ENCODE measurements at places on chromosomes 2 and 18.

GRCh38 chr2:219327719-219328118, 4.8 kb downstream of the RESP18 start:
- no peak for DNase-seq

- DNase-seq: no peak
Observed at GRCh38 chr2:148614014-148614321, 30.6 kb upstream of the EPC2 start.

GRCh38 chr2:151478011-151478410, 68.3 kb downstream of the RIF1 start:
- no peak for DNase-seq

DNA sequence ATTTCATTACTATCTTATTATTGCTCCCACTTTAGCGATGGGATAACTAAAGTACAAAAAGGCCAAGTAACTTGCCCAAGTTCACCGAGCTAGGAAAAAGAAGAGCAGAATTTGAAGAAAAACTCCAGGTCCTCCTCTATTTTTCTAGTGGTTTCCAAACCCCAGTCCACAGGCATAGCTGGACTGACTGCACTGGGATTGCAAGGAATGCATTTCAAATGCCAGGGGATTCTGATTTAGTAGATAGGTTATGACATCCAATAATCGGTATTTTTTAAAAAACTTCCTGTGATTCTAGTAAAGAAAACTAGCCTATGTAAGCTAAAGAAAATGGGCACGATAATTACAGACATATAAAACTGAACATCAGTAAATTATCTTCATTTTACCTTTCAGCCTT, 62.7 kb upstream of the GALNT5 start:
- DNase-seq: no peak

- no peak for DNase-seq
Observed at GRCh38 chr18:50696436-50696835, 123.4 kb downstream of the MRO start.

DNA sequence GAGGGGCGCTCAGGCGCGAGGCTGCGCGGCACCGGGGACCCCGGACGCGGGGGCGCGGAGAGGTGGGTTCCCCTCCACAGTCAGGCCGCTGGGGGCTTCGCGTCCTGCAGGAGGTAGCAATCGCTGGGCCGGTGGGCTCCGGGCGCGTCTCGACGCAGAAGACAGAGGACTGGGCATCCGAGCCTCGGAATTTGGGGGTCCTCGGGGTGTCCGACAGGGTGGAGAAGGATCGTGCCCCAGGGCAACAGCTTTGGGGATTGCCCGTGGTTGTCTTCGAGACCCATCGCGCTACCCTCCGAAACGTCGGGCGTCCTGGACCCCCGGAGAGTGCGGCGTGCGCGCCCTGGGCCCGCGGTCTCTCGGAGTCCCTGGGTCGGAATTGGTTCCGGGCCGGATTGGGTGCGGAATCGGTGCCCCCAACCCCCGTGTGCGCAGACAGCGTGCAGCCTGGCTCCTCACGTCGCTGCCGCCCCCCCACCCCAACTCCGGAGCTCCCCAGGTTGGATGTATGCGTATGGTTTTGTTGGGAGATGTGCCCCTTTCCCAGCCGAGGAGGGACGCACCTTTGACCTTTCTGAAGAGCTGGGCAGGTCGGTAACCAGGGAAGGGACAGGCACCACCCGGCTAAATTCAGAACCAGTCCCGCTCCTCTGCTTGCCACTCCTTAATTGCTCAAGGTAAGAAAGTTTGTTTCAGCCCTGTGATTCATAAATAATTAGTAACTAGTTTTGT, 750 bp downstream of the NPAS2 start:
- DNase-seq: peak; percentile 21

- no peak for DNase-seq
Observed at GRCh38 chr2:30708491-30709290, 98.6 kb downstream of the CAPN13 start.

- DNase-seq: no peak
Observed at GRCh38 chr2:129821445-129821844, 158.0 kb upstream of the RAB6C start.
